ENCODE measurements at places on chromosomes 16 and 17.

GRCh38 chr17:61305024-61305423 is 94.6 kb upstream of the TBX2 start:
- no peak for DNase-seq

- DNase-seq: no peak
These were observed 1.8 kb downstream of the ZBTB4 start for GRCh38 chr17:7477392-7478275.

- no peak for DNase-seq
These were observed 36.9 kb downstream of the SNTB2 start for GRCh38 chr16:69223882-69224281.

DNA sequence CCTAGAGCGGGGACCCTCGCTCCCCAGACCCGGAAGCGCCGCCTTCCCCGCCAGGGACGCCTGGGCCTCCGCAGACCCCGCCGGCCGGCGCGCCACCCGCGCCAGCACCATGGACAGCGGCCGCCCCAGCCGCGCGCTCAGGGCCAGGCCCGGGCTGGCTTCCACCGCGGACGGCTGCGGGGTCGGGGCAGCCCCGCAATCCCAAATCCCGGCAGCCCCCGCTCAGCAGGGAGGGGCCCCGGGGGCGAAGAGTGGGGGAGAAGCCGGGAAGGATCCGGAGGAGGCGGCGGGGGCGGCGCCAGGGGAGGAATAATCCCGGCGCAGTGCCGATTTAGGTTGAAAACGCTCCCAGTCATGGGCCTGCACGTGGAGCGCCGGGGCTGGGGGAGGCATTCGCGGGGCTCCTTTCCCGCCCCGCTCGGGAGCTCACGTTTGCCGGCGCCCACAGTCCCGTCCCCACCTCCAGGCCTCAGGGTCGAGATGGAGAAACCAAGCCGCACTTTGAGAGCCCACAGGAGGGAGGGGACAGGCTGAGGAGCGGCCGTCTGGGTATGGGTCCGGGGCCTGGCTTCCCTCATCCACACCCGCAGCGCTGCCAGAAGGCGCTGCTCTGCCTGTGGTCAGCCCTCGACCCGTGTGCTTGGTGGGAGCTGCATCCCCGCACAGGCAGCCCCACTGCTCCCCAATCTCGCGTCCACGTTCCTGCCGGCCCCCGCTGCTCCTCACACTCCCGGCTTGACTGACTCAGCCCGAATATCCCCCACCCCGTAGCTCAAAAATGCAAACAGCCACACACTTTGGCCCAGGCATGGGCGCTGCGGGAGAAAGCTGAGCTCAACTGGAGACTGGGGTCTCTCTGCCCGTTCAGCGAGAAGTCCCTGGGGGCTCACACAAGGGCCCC is 4.7 kb downstream of the FBXL16 start:
- no peak for DNase-seq

- DNase-seq: no peak
These were observed 95.2 kb upstream of the COX10 start for GRCh38 chr17:13973960-13974651.

- no peak for DNase-seq
These were observed 27.1 kb downstream of the GPR142 start for GRCh38 chr17:74394275-74394950.

GRCh38 chr17:81057079-81057730 is 22.3 kb downstream of the BAIAP2 start:
- DNase-seq: no peak

GRCh38 chr17:72076678-72077030 is 44.2 kb upstream of the SOX9 start:
- DNase-seq: no peak

DNA sequence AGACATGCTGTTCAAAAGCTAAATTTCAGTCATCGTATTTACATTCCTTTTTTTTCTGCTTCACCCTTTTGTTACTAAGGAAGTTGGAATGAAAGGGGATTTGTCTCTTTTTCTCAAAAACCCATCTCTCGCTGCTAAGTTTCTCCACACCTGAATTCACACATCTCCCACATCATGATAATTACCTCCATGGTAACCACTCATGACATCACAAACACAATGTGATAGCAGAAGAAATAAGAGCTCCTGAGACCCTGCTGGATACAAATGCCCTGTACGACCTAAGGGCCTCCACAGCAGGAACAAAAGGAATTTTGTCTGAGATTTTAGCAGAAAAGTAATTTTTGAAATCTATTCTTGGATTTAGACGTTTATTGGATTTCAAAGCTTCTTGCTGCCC is 82.6 kb upstream of the GNAO1 start:
- peak; percentile 1 for DNase-seq

GRCh38 chr17:60600490-60601446 is 775 bp downstream of the PPM1D start:
- peak; percentile 71 for DNase-seq
